ENCODE measurements at places on chromosomes 16 and 17. TPM values are rescaled to one million over a fixed set of nuclear protein-coding genes. Genes with fewer than 3 reads are reported as not detected.

DNA sequence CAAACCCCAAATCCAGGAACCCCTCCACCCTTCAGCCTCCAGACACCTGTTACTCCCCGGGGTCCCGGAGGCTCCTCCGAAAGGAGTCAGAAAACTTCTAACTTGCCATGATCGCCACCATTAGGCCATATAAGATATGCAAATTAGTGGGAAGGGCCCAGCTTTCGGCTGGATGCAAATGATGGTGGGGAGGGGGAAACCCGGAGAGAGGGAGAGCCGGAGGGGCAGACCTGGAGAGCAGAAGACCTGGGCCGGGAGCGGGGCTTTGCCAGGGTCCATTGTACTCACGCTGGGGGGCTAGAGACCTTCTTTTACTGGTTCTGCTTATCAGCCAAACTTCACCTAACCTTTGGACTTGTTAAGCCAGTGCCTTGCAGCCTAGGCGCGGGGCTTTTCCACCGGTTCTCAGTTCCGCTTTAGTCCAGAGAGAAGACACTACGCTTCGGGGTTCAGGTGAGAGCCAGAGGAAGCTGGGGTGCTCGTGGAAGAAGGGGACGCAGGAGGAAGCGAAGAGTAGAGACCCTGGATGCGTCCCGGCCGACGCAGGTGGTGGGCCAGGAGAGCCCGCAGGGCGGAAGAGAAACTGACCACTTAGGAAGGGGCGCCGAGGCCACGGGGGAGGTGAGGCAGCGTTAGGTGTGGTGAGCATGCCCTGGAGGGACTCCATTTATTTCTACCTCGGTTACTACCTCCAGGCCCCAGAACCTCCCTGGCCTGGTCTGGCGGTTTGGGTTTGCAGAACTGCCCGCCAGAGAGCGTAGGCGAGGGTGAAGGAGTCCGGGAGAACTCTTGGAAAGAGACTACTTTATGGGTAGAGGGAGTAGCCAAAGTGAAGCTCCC lies at the start of gene HNF1B:
Gene HNF1B, minus strand, starts transcription at position 99 of the 840 bp plus-strand sequence. CDS start 175 bp downstream, outside the sequence.
- no peak for DNase-seq

GRCh38 chr16:49698931-49699840 lies 156.7 kb downstream of the ZNF423 start:
- no peak for DNase-seq

- no peak for DNase-seq
Measured at GRCh38 chr17:19000531-19001325, 3.8 kb downstream of the FAM83G start.

- DNase-seq, result no peak
Measured at GRCh38 chr16:4093495-4094126, 22.6 kb downstream of the ADCY9 start.

Gene PERCC1
- total RNA-seq, result not detected

Gene KRT40
- total RNA-seq, result not detected

DNA sequence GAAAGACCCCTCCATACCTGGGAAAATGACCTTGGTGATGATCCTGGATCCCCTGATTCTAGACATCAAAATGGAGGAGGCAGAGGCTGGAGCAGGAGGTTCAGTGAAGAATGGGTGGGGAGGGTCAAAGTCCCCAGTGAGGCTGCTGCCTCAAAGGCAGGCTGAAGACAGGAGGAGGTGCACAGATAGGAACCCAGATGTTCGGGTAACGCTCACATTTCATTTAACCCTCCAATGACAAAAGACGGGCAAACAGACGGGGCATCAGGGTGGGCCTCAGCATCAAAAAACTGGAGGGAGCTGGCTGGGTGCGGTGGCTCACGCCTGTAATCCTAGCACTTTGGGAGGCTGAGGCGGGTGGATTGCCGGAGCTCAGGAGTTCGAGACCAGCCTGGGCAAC lies at the start of gene ANKRD40CL:
Gene ANKRD40CL, minus strand, starts transcription at position 73 of the 400 bp plus-strand sequence. CDS start 605 bp downstream, outside the sequence.
- no peak for DNase-seq

Gene CUEDC1
- 4.4 TPM for total RNA-seq

GRCh38 chr17:44232061-44232460 lies 12.6 kb upstream of the UBTF start:
- no peak for DNase-seq

Gene UQCRC2
- 222 TPM for total RNA-seq

DNA sequence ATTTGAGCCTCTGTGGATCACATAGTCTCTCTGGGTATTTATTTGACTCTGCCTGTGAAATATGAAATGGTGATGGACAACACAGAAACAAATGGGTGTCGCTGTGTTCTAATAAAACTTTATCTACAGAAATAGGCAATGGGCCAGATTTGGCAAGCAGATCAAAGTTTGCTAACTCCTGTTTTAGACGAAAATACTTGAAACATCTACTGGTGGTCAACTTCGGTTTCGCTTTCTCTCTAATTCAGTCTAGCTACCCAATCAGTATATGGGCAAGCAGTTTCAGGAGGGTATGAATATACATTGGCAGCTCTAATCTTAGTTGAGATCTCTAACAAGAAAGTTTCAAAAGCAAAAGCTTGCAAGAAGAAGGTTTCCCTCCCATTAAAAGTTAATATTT lies 60.1 kb upstream of the DYNLRB2 start:
- no peak for DNase-seq

GRCh38 chr17:64662774-64663367 lies 764 bp upstream of the SMURF2 start:
- DNase-seq, result no peak

DNA sequence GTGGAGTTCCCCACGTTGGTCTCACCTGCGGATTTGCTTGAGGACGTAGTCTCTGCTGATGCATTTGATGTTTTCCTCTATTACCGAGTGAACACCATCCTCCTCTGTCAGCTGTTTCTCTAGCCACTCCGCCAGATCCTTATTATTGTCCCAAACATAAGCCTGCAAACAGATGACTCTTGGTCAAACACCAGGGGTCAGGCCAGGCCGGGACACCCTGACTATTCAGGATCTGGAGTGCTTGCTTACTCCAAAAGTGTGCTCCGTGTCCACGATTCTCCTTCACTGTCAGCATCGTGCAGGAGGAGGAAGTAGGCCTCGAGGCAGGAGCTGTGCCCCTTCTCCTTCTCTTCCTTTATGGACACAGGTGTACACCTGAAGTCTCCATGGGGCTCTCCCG lies 140.2 kb downstream of the AATF start:
- DNase-seq, result no peak

Gene SLC12A4
- 57.2 TPM for total RNA-seq

Gene HBA1
- total RNA-seq, result not detected

GRCh38 chr17:75406222-75406615 lies 741 bp upstream of the GRB2 start:
- no peak for DNase-seq

DNA sequence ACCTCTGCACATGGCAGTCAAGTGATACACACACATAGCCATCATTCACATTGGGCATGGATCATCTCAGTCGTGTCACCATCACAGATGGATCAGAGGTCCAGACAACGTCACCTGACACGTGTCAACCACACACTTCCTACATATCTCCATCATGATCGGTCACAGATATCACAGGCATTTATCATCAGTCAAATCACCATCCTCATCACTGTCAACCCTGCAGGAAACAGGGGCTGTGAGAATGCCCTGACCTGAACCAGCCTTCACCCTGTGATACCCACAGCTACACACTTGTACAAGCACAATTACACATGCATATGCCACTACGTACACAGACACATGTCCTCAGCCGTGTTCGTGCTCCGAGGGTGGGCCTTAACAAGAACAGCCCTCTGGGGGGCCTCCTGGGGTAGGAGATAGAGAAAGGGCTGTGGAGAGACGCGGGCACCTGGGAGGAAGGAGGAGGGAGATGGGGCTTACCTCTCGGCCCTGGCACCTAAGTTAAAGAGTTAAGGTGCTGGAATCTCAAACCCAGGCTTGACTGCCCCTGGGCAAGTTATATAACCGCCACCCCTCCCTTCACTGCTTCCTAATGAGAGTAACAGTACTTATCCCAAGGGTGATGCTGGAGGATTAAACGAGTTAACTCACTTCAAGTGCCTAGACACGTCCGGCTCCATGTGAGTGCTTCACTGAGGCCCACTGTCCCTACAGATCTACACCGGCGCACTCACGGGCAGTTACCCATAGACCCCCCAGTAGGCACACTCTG lies 1.1 kb downstream of the SLC12A4 start:
- DNase-seq, result no peak

DNA sequence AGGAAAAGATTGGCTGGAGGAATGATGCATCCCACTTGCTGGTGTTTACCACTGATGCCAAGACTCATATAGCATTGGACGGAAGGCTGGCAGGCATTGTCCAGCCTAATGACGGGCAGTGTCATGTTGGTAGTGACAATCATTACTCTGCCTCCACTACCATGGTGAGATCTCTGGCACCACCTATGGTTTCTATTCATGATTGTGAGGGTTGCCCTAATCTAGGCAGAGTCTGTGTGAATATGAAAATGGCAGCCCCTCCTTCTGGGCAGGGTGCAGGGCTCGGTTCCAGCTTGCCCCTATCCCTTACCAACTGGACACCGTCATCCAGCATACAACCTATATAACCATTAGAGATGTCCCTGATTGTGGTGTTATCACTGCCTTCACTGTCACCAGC lies 33.4 kb downstream of the ITGB3 start:
- DNase-seq, result no peak

Gene ZNF624
- total RNA-seq, result 3.9 TPM

GRCh38 chr17:75864448-75864871 lies 9.3 kb upstream of the WBP2 start:
- DNase-seq, result no peak

Gene KRT23
- not detected for total RNA-seq

DNA sequence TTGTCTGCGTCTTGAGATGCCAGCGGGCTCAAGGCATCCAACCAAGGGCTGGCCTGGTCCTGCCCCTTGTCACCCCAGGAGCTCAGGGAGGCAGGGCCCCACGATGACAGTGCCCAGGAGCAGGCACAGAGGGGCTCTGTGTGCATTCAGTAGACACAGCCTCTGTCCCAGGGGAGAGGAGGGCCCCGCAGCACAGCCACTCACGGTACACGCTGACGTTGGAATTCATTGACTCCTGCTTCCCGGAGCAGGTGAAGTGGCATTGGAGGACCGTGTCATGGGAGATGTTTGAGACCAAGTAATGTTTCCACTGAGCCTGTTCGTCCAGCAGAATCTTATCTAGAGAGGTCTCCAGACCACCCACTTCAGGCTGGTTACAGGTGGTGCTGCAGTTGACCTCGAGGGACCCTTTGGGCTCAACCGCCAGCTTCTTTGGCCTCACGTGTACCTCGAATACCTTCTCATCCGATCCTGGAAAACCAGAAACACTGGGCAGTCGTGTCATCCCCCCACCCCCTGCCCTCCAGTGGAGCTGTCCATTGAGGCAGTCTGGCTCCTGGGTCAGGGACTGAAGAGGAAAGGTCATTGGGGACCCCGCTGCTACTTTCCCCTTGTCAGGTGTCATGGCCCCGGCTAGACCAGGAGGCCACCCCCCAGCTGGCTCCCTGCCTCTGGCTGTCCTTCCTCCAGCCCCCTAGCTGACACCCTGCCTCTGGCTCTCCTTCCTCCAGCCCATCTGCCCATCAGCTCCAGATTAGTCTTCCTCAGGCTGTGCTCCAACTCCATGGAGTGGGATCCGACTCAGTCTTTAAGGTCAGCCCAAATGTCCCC lies 7.0 kb downstream of the PRR29 start:
- DNase-seq, result no peak

DNA sequence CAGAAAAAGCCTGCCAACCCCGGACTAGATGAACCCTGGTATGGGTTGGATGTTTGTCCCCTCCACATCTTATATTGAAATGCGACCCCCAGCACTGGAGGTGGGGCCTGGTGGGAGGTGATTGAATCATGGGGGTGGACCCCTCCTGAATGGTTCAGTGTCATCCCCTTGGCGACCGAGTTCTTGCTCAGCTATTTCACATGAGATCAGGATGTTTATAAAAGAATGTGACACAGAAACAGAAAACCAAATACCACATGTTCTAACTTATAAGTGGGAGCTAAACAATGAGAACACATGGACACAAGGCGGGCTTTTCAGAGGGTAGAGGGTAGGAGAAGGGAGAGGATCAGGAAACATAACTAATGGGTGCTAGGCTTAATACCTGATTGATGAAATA lies 576.0 kb upstream of the HSBP1 start:
- DNase-seq, result no peak

Gene KRTAP4-9
- total RNA-seq, result not detected

DNA sequence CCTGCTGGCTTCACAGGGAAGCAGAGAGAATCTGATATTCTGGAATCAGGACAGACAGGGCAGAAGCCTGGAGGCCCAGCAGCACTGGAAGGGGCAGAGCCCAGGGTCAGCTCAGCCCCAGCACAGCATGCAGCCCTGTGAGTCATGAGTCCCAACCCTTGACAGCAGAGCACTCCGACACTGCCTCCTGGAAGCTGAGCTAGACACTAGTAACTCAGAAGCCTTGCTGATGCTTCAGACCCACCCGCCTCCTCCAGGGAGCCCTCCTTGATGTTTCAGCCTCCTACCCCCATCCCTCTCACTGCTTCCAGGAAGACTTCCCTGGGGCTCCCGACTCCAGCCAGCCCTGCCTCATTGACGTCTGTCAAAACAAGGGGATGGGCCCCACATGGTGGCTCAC lies 6.9 kb downstream of the CAMKK1 start:
- no peak for DNase-seq
